Activated T-cell treated with anti-CD3 and anti-CD28 coated beads, Interleukin-2, amount 50 U/mL, for 48 hours (primary cell): ENCODE measurements at places on chromosomes 5 and 9.

GRCh38 chr9:72165326-72165725 is 16.1 kb downstream of the GDA start:
- DNase-seq, result no peak

DNA sequence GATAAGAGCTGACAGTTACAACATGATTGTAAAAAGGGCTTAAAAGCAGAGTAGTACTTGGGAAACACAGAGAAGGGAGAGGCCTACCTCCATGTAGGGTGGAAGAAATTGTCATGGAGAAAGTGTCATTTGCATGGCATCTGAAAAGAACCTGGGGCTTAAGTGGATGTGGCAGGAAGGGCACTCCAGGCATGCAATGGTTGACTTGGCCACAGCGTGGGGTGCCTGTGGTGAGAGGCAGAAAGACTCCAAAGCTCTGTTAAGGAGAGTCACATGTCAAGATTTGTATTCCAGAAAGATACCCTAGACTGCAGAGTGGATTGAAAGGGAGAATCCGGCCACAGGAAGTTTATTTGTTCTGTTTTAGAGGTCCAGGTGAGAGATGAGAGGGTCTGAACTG is 2.4 kb downstream of the POLR3G start:
- no peak for DNase-seq

DNA sequence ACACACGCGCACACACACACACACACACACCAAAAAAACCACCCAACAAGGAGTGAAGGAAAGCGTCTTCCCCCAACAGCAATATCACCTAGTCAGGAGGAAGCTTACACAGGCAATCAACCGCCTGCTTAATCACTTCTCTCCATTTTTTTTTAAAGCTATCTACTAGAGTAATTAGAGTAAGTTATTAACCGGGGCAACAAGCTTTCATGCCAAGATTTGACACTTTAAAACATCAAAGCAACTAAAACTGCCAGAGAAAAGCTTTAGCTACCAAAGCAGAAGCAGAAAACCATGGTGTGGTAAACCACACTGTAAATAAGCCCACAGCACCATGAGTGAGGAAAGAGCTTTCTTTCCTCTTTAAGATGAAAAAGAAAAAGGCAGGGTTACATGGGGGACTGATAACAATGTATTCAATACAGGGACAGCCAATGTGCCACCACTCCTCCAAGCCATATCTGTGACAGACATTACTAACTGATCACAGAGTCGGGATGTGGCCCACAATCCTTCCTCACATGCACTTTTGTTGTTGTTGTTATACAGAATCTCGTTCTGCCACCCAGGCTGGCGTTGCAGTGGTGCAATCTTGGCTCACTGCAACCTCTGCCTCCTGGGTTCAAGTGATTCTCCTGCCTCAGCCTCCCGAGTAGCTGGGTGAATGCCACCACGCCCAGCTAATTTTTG is 282.1 kb downstream of the CRB2 start:
- DNase-seq, result peak; percentile 27

GRCh38 chr9:76412638-76413037 is 18.4 kb upstream of the RFK start:
- DNase-seq, result no peak

DNA sequence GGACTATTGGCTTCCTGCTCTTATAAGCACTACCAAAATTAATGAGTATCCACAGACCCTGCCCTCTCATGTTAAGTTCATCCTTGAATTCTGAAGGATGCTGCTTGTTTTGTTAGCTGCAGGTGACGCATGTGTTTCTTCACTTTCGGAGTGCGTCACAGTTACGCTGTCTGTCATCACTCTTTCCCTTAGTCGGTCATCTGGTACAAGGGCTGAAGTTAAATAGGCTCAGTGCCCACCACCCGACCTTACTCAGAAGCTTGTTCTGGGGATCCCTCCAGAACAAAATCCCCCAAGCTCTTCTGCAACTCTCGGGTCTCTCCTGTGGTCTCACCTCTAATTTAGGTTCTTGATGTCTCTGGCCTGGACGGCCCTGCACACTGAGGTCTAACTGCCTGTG is 51.0 kb downstream of the ADCY2 start:
- no peak for DNase-seq

DNA sequence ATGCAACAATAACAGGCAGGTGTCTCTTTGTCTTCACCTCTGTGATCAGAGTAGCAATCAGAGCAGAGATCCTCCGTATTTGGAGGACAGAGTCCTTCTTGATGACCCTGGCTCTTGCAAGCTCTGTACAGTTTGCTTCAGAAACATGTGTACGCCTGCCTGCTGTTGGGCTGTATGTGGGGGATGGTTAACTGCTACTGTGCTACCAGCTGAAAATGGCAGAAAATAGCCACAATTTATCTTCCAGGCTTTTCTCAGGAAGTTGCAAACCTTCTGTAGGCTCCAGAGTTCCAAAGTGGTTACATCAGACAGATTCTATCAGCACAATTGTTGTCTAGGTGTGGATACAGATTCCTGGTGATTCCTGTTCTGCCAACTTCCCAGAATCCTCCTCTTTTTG is 35.5 kb downstream of the DDX46 start:
- DNase-seq, result no peak

DNA sequence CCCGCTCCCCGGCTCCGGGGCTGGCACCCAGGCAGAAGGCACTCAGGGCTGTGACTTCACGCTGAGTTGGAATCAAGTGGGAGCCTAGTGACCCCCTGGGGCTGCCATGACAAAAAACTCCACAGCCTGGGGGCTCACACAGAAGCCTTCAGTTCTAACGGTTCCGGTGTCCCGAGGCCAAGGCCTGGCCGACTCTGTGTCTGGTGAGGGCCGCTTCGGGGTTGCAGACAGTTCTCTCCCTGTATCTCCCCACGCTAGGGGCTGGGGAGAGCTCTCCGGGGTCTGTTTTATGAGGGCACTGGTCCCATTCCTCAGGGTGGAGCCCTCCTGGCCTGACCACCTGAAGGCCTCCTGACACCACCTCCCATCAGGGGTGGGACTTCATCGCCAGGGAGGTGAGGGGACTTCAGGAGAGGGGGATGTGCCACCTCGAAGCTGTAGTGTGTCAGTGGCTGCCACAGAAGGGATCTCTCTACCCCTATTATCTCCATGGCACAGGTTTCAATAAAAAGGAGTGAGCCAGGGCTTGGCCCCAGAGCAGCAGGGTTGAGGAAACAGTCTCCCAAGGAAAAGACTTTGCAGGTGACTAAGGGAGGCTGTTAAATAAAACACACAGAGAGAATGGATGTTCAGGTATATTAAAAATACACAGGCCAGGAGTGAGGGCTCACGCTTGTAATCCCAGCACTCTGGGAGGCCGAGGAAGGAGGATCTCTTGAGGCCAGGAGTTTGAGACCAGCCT is 1.5 kb upstream of the SLC6A3 start:
- DNase-seq, result no peak

GRCh38 chr5:4295663-4296339 is 700.2 kb downstream of the IRX1 start:
- no peak for DNase-seq

GRCh38 chr9:136729926-136730325 is 12.8 kb downstream of the LCN10 start:
- DNase-seq, result no peak

GRCh38 chr5:93189707-93190120 is 391.3 kb downstream of the NR2F1-AS1 start:
- DNase-seq, result no peak

DNA sequence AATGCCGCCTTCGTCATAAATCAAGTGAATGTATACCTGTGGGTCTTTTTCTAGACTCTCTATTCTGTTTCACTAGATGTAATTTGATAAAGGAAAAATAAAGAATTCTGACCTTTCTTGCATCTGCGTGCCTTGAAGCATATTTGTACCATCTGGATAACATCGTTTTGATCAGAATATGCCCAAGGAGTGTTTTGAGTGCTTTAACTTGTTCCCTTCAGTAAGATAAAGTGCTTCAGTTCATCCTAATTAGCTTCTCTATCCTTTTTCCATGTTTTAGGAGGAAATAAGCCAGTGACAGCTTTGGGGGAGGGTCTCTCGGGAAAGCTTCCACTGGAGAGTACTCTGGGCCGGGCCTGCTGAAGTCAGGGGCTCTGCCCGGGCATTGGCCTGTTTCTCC is 113.5 kb upstream of the DAP start:
- no peak for DNase-seq

- DNase-seq, result peak; percentile 53
Measured at GRCh38 chr9:130663258-130663976, 977 bp upstream of the PRDM12 start.

DNA sequence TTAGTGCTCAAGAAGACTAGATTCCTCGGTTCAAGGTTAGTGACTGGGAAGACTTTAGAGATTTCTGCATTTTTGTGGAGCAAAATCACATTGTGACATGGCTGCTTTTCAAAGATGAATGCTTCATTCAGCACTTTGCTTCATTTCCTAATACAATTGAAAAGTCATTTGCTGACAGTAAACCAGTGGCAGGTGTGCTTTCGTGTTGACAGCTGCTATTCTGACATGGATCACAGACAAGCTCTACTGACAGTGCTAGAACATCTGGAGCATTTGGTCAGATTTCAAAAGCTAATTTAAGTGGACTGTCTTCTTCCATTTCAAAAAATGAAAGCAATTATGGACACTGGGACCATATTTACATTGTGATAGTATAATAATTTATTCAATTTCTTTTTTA is 1060.1 kb downstream of the PTPRD start:
- no peak for DNase-seq

DNA sequence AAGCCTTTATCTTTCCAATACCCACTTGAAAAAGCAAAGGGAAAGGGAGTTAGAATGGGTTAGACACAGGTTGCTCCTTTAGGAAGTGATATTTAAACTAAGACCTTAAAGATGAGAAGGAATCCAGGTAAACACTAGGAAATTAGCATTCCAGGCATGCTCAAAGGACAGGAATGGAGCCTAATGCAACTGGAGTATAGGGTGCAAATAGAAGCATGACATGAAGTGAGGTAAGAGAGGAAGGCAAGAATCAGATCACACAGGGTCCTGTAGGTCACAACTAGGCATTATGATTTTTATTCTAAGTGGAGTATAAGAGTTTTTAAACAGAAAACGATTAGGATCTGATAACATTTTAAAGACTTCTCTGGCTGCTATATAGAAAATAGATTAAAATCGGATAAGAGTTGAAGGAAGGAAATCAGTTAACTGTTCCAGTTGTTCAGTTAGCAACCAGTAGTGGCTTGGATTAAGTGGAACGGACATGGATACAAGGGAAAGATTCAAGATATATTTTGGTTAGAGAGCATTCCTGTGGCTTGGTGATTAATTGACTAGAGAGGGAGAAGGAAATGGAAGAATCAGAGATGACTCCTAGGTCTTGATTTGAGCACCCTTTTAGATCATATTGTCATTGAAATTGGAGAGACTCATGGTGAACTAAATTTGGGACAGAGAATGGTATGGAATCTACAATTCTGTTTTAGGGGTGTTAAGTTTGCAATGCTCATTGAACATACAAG is 95.9 kb downstream of the FBXO4 start:
- no peak for DNase-seq

DNA sequence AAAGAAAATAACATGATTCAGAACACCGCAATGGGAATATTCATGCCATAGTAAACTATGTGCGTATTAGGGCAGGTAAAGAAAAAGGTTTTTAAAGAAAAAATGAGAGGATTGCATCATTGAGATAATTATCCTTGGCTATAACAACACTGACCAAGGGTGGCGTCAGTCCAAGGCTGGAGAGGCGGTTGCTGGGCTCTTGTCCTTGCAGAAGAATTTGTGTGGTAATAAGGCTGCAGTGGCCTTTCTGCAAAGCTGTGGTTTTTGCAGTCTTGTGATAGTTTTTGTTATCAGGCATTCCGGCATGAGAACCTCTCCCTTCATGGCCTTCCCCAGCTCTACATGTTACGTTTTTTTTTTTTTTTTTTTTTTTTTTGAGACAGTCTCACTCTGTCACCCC is 14.0 kb downstream of the BOD1 start:
- no peak for DNase-seq

- no peak for DNase-seq
Measured at GRCh38 chr9:3647652-3648051, 121.9 kb upstream of the RFX3 start.

GRCh38 chr5:176388003-176388443 is 375 bp downstream of the NOP16 start:
- DNase-seq, result no peak

GRCh38 chr9:129828051-129828450 is 4.1 kb upstream of the TOR1A start:
- DNase-seq, result no peak

DNA sequence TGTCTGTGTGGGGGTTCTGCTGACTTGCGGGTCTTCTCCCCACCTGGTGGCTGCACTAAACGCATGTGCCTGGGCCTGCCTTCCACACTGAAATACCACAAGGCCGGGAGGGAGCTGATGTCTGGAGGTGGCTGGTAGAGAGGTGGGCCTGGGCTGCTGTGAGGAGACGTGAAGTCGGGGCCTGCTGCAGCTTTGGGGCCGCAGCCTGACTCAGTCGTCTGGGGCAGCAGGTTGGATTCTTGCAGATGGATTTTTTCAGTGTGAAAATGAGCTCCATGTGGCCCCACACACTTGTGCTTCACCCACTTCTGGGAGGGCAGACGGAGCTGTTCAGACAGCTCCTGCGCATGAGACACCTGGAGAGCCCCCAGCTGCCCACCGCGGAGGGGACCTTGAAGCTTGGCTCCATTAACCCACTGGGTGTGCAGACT is 29.3 kb downstream of the COL5A1 start:
- DNase-seq, result no peak

DNA sequence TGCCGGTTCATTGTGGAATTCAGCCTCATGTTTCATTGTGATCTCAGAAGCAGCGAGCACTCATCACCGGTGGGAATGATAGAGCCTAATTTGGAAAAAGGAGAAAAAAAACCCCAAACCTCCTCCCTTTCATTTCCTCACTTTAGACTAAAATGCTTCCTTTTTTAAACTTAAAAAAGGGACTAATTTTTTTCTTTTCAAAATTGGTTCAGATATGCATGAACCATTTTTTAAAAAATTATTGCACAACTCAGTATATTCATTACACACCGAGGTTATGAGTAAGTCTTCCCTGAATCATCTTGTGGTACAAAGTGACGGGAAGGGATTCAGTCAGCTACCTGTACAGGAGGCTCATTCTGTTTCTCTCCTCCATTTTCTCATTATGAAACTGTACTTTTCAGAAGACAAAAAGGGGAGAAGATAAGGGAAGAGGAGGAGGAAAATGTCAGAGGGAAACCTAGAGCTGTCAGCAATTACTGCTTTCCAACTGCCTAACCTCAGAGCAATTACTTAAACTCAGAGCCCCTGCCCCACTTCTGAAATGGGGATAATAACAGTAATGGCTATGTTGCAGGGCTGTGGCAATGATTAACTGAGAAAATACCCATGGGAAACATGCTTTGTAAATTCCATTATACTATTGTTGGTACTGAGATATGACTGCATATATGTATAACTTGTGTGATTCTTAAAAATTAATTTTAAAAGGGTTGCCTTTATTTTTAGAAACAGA is 24.0 kb downstream of the GALNT10 start:
- DNase-seq, result no peak

- no peak for DNase-seq
Measured at GRCh38 chr5:45687701-45688100, 8.5 kb downstream of the HCN1 start.

- DNase-seq, result no peak
Measured at GRCh38 chr5:41286165-41286564, 72.8 kb upstream of the C6 start.

GRCh38 chr9:93185266-93186214 is 1.6 kb downstream of the WNK2 start:
- DNase-seq, result no peak

GRCh38 chr5:154368041-154368800 is 77.6 kb upstream of the SAP30L start:
- DNase-seq, result no peak

GRCh38 chr5:164951570-164951969 is 1446.2 kb downstream of the MAT2B start:
- DNase-seq, result no peak
